ENCODE measurements at places on chromosomes 1 and 21.

DNA sequence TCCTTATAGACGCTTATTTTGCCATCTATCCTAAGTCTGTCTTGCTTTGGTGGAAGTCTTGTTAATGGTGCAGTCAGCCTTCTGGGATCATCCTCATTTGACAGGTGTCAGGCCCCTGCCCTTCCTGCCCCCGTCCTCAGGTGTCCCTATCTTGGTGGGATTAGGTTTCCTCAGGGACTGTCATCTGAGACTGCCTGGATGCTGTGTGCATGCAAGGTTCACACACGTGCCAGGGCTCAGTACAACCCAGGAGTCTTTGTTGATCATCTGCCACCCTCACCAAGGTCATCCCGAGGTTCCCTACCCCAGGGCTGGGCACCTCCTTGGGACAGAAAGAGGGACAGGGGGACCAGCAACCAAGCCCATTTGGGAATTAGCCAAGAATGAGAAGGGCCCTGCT is 18.0 kb downstream of the PADI2 start:
- no peak overlapping the region for H3K4me3 ChIP-seq
- no peak overlapping the region for H3K27ac ChIP-seq
- H3K27me3 ChIP-seq: peaks cover 3% of the 10 kb centered on the region
- no peaks in the 10 kb centered on the region for H3K36me3 ChIP-seq
- no peak for DNase-seq

GRCh38 chr1:17230106-17230505 is 18.8 kb upstream of the PADI3 start:
- H3K4me1 ChIP-seq: peaks cover 25% of the 10 kb centered on the region
- H3K27ac ChIP-seq: no peak overlapping the region
- no peak overlapping the region for H3K4me3 ChIP-seq
- no peaks in the 10 kb centered on the region for H3K36me3 ChIP-seq
- H3K27me3 ChIP-seq: peaks cover 24% of the 10 kb centered on the region

DNA sequence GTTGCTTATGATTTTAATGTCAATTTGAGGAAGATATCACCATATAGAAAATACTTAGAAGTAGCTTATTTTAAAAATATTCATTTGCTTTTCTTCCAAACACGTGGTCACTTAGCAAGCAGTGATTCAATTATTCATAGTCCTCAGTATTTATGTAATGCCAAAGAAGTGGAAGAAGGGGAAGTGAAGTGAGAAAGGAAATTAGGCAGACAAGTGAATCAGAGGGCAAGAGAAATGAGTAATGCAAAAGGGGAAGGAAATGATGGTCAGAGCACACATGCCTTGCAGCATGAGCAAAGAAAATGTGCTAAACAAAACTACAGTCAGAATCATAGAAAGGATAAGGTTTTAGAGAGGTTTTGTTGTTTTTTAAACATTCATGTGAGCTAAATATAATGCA is 31.8 kb downstream of the SDCCAG8 start:
- H3K27me3 ChIP-seq: no peaks in the 10 kb centered on the region
- no peak overlapping the region for H3K4me3 ChIP-seq
- peaks cover 72% of the 10 kb centered on the region for H3K36me3 ChIP-seq

GRCh38 chr1:150650193-150650592 is 20.8 kb upstream of the ENSA start:
- no peak overlapping the region for H3K4me3 ChIP-seq
- no peak overlapping the region for H3K27ac ChIP-seq
- DNase-seq: no peak
- no peaks in the 10 kb centered on the region for H3K4me1 ChIP-seq
- no peaks in the 10 kb centered on the region for H3K27me3 ChIP-seq

DNA sequence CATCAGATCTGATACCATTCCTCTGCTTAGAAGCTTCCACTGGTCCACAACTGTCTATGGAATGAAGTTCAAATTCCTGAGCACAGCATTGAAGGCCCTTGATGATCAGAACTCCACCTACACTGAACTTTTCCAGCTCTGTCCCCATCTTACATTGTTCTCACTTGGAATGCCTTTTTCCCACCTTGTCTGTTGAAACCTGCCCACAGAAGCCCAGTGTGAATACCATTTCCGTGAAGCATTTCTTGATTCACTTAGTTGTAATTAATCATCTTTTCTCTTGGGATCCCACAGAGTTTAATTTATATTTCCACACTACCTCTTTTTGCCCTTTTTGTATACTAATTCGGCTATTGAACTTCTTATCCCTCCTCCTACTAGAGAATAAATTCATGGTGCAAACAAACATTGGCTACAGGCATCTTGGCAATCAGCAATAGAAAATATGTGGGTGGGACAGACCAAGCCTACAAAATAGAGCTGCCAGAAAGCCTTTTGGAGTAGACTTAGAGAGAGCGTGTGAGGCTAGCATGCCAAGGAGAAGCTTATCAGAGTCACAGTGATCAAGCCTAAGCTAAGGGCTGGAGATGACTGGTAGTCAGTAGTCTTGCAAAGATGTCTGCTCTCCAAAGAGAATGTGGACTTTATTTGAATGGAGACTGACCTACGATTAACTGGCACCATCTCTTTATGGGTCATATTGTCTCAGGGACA is 26.1 kb downstream of the NHLH2 start:
- no peaks in the 10 kb centered on the region for H3K36me3 ChIP-seq
- no peak for DNase-seq
- H3K4me1 ChIP-seq: no peaks in the 10 kb centered on the region
- peaks cover 9% of the 10 kb centered on the region for H3K27me3 ChIP-seq
- no peak overlapping the region for H3K4me3 ChIP-seq
- H3K27ac ChIP-seq: no peak overlapping the region

GRCh38 chr1:147452809-147453208 is 88.5 kb upstream of the BCL9 start:
- peaks cover 9% of the 10 kb centered on the region for H3K27me3 ChIP-seq
- H3K36me3 ChIP-seq: no peaks in the 10 kb centered on the region
- no peak overlapping the region for H3K4me3 ChIP-seq
- no peak overlapping the region for H3K27ac ChIP-seq

DNA sequence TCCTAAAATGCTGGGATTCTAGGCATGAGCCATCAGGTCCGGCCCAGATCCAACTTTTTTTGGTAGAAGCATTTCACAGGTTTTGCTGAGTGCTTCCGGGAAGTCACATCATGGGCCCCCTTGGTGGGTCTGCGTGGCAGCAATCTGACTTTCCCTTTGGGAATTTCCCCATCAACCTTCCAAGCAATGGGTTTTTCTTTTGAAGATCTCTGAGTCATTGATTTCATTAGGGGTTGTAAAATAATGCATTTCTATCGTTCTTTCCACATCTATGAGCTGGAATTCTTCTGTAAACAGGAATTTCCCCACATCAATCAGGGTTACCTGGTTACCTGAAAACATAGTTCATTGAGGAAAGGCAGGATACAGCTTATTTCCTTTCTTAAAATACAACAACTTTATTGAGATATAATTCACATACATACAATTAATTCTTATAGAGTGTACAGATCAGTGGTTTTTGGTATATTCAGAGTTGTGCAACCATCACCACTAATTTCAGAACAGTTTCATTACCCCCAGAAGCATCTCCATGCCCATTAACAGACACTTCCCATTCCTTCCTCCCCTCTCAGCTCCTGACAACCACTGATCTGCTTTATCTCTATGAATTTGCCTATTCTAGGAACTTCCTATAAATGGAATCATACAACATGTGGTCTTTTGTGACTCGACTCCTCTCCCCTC is 9.9 kb upstream of the ZBTB17 start:
- no peak overlapping the region for H3K27ac ChIP-seq
- DNase-seq: no peak
- H3K4me1 ChIP-seq: no peaks in the 10 kb centered on the region
- H3K4me3 ChIP-seq: no peak overlapping the region
- peaks cover 24% of the 10 kb centered on the region for H3K27me3 ChIP-seq

GRCh38 chr1:76613886-76614285 is 253.4 kb upstream of the ST6GALNAC5 start:
- H3K4me1 ChIP-seq: peaks cover 30% of the 10 kb centered on the region
- no peak overlapping the region for H3K4me3 ChIP-seq

DNA sequence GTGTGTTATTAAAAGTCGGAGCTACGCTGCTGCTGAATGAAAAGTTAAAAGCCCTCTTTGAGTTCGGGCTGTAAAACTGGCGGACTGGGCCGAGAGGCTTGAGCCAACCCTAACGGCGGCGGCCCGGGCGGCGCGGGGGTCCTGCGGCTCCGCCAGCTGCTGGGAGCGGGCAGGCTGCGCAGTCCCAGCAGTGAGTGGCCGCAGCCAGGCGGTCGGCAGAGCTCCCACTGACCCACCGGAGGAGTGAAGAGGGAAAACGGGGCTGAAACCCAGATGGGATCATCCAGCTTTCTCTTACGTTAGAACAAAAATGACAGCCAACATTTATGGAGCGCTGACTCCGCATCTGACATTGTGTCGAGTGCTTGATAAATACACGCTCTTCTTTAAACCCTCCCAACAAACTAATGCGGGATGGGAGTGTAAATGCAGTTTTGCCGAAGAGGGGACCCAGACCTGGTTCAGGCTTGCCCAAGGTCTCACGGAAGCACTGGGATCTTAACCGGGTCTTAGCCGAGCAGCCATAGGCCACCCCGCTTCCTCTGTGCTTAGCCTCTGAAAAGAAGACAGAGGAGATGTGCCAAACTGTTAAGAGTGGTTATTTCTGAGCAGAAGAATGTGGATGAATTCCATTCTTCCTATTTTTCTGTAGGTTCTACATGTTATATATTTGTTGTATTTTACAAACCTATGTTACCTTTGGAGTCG is 3.5 kb downstream of the GRHL3 start:
- H3K27me3 ChIP-seq: peaks cover 76% of the 10 kb centered on the region
- H3K36me3 ChIP-seq: no peaks in the 10 kb centered on the region
